ENCODE measurements at places on chromosomes 6 and 20. TPM values are rescaled to one million over a fixed set of nuclear protein-coding genes. Genes with fewer than 3 reads are reported as not detected.
A peak's percentile ranks its signal among the peaks of the same experiment; 100 is the strongest.

PRRC2A gene
- total RNA-seq: 85.6 TPM

HEY2 gene
- 5.5 TPM for total RNA-seq

KCNK16 gene
- total RNA-seq: 0.88 TPM

ARMH2 gene
- total RNA-seq: not detected

GRCh38 chr6:56904068-56904467 lies 50.8 kb upstream of the BEND6 start:
- DNase-seq: no peak
- H3K36me3 ChIP-seq: no peaks in the 10 kb centered on the region
- no peak overlapping the region for H3K27ac ChIP-seq
- H3K4me1 ChIP-seq: no peaks in the 10 kb centered on the region
- H3K27me3 ChIP-seq: no peaks in the 10 kb centered on the region

GRCh38 chr6:156508923-156509322 lies 268.3 kb upstream of the ARID1B start:
- DNase-seq: no peak
- no peaks in the 10 kb centered on the region for H3K36me3 ChIP-seq
- no peak overlapping the region for H3K27ac ChIP-seq
- no peaks in the 10 kb centered on the region for H3K4me1 ChIP-seq
- no peaks in the 10 kb centered on the region for H3K27me3 ChIP-seq

DNA sequence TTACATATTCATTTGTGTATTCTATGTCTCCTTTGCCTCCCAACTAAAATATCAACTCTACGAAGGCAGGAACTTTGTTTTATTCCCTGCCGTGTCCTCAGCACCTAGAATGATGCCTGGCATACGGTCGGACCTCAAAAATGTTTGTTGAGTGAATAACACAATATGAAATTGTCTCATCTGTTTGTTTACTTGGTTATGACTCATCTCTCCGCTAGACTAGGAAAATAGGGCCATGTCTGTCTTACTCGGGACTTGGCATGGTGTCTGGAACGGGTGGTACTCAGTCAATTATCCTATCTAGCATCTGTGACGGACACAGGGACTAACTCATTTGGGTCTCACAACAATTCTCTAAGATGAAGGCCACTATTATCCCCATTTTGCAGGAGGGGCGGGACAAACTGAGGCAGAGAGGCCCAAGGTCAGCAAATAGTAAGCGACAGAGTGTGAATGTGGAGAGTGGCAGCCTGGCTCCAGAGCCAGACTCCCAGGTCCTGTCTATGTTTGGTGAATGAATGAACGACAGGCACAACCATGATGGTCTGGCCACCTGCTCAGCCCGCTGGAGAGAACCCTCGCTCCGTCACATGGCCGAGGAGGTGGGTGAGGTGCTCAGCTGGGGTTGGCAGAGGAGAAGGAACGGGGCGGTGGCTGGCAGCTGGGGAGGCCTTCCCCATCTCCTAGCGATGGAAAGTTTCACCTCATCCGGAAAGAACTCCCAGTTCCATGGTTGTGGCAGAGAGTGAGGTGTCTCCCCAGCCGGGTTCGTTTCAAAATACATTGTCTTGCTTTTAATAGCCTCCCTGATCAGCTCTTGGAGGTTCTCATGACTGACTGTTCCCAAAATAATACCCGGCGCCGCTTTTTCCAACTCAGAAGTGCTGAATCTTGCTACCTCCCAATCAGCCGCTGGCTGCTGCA lies 27.6 kb upstream of the NFATC2 start:
- DNase-seq: no peak
- no peak overlapping the region for H3K4me3 ChIP-seq
- H3K27me3 ChIP-seq: no peaks in the 10 kb centered on the region
- H3K4me1 ChIP-seq: peaks cover 9% of the 10 kb centered on the region
- H3K36me3 ChIP-seq: no peaks in the 10 kb centered on the region

GRCh38 chr20:22723659-22724058 lies 139.3 kb upstream of the FOXA2 start:
- no peaks in the 10 kb centered on the region for H3K4me1 ChIP-seq
- no peaks in the 10 kb centered on the region for H3K36me3 ChIP-seq
- no peak for DNase-seq
- no peak overlapping the region for H3K4me3 ChIP-seq

- peak overlapping the region; percentile 66 for H3K27ac ChIP-seq
- H3K4me3 ChIP-seq: no peak overlapping the region
- no peaks in the 10 kb centered on the region for H3K27me3 ChIP-seq
- no peaks in the 10 kb centered on the region for H3K4me1 ChIP-seq
Observed at GRCh38 chr6:108896111-108896661, 48.0 kb downstream of the ARMC2 start.

DNA sequence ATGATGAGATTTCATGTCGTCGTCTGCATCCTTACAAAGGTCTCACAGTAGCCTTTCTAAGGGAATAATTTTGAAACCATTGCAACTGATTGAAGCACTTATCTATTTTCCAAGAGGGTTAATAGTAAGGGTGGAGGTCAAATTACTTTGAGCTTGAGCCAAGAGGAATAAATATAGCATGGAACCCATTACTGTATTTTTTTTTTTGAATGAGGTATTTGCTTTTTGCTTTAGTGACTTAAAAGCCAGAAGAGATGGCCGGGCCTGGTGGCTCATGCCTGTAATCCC lies 78.3 kb downstream of the SCAND1 start:
- H3K27me3 ChIP-seq: no peaks in the 10 kb centered on the region
- H3K36me3 ChIP-seq: no peaks in the 10 kb centered on the region
- peaks cover 6% of the 10 kb centered on the region for H3K4me1 ChIP-seq
- no peak for DNase-seq
- H3K4me3 ChIP-seq: no peak overlapping the region
